Myocyte (in vitro differentiated cells): ENCODE measurements at places on chromosomes 6 and 20. TPM values are rescaled to one million over a fixed set of nuclear protein-coding genes. Genes with fewer than 3 reads are reported as not detected.

MUC22 gene
- not detected in 2 replicates for total RNA-seq

SMOC2 gene
- total RNA-seq, result not detected in 2 replicates

LRRC73 gene
- total RNA-seq, result 1.6 and 2.0 TPM in 2 replicates

PGK2 gene
- total RNA-seq, result not detected in 2 replicates

PRR18 gene
- total RNA-seq, result 0.21 TPM in 1 of 2 replicates, not detected in the other

CYP24A1 gene
- 0.10 and 0.35 TPM in 2 replicates for total RNA-seq

CPXM1 gene
- total RNA-seq, result not detected in 2 replicates

ASIP gene
- not detected in 2 replicates for total RNA-seq

MBOAT1 gene
- total RNA-seq, result 0.16 TPM in 1 of 2 replicates, not detected in the other

- DNase-seq, result no peak
Observed at GRCh38 chr6:34015586-34015985, 130.3 kb downstream of the GRM4 start.

DNA sequence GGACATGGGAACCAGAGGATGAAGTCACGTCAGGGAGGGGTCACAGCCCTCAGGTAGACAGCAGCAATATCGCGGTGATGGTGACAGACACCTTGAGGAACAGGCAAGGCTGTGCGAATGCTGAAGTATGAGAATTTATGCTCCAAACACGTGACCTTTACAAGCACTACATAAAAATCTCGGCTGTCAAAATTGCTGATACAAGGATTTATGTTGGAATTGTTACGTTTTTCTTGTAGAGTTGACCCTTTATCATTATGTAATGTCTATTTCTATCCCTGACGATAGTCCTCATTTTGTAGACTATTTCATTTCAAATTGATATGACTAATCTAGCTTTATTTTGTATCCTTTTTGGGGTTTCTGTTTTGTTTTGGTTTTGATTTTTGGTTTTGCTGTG, 311.1 kb downstream of the C6orf118 start:
- no peak for DNase-seq

DNA sequence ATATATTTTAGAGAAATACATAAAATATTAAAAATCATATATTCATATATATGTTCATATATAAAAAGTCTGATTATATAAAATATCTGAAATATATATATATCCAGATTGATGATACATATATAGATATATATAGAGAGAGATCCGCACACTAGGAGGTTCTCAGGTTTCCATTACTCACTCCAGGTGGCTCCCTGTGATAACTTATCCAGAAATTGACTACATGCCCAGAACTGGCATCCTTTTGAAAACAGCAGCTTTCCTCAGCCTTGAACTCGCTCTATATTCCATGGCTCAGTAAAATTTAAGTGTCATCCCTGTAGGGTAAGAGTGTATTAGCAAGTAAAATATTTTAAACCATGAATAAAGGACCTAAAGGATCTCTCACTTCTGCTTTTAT, 206.8 kb downstream of the TINAG start:
- DNase-seq, result no peak

- DNase-seq, result no peak
Observed at GRCh38 chr6:16305788-16306187, 67.4 kb downstream of the GMPR start.

DNA sequence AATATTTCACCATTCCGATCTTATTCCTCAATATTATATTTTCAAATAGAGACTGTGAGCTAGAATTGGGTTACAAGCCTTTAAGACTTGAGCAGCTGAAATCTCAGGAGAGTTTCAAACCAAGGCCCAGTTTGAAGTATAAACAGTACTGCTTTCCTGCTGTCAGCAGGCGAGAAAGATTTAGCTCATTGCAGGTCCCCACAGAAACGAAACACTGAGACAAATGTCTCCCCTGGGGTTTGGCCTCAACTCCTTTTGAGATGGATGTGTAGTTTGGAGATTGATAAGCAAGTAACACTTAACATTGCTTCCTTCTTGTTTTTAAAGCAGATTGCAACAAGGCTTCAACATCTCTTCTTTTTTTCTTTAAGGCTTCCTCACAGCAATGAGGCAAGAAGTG, 22.4 kb upstream of the GLP1R start:
- DNase-seq, result no peak

GRCh38 chr20:34189572-34190163, 51.6 kb upstream of the ASIP start:
- DNase-seq, result no peak

- DNase-seq, result no peak
Observed at GRCh38 chr6:92114091-92114675, 1305.2 kb downstream of the EPHA7 start.

DNA sequence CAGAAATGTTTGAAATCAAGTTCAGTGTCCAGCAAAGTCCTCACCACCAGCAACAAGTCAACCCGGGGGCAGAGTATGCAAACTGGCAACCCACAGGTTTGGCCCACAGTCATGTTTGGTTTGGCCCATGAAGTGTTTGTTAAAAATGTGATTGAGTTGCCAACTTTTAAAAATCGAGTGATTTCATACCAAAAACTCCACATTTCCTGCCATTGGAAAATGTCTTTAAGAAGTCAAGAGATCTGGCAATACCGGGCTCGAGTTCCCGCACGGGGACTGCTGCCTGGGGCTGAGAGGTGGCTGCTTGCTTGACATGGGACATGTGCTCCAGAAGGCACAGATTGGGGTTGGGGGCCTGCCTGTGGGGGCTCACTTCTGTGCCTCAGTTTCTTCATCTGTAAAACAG, 36.1 kb downstream of the PREX1 start:
- peak; percentile 66 for DNase-seq

DNA sequence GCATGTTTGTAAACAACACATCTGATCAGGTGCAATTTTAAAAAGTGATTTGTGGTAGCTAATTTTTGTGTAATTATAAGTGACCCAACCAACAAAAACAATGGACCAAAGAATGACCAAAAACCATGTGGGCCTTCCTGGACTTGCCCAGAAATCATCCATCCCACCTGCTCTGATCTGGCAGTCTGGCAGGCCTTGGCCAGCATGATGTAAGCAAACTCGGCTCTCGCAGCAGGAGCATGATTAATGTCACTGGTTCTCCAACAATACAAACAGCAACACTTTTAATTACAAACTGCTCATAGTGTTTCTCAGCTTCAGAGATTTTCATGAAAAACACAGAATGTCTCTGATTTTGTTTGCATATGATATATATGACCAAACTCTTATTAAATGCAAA, 16.1 kb downstream of the TP53INP2 start:
- DNase-seq, result peak; percentile 39

DNA sequence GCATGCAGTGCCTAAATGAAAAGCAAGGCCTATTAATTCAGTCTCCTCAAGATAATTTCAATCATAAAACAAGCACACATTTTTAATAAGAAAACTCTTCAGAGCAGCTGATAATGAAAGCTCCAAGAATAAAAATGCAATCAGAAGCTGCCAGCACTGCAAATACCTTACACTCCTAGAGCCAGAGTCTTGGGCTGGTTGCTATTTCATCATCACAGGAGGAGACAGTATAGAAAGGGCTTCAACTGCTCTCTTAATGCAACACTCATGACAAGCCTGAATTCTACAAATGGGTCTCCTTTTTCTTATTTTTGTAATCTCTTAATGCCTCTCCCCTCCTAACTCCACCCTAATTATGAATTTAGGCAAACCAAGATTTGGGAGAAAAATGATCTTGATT, 11.2 kb upstream of the MC3R start:
- DNase-seq, result no peak

GRCh38 chr6:169993861-169994481, 242.5 kb downstream of the ERMARD start:
- DNase-seq, result no peak

DNA sequence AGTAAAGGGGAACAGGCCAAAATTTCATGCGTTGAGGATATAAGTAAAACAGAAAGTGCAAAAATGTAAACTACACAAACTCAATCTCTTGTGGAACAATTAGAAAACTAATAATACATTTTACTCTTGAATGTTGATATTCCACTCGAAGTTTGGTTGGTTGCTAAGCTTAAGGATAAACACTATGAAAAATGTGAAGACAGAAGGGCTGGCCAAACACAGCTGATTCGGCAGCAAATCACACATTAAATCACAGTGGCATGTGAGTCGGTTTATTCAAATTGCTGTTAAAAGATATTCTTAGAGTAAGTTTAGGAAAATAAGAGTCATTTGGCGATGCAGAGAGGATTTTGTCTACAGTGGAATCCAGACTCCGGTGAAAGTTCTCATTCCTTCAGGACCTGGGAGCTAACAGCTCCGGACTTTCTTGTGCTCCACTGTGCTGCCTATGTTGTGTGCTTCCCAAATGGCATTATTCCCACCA, 1.4 kb upstream of the EPM2A start:
- peak; percentile 56 for DNase-seq

DNA sequence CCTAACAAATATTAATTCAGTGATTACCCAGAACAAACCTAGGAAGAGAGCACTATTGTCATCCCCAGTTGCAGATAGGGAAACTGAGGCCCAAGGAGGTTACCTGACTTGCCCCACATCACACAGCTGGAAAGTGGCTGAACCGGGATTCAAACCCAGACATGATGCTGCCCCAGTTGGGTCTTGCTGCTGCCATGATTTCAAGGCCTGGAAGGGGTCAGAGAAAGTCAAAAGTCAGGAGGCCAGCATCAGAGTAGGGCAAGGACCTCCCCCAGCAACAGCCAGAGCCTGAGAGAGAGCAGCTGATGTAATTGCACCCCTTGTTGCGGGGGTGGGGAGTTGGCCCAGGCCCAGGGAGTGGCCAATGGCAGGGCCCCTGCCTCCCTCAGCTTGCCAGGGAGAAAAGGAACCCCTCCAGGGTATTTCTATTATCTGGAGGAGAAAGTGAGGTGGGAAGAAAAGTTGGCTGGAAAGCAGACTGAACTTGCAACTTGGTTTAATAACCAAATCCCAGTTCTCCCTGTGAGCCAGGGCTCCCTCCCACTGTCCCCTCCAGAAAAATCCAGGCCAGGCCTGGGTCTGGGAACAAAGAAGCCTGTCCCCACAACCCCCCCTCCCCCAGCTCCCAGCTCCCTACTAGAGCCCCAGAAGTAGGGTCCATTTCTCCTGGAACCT, 83.6 kb downstream of the MRPL14 start:
- peak; percentile 75 for DNase-seq

DNA sequence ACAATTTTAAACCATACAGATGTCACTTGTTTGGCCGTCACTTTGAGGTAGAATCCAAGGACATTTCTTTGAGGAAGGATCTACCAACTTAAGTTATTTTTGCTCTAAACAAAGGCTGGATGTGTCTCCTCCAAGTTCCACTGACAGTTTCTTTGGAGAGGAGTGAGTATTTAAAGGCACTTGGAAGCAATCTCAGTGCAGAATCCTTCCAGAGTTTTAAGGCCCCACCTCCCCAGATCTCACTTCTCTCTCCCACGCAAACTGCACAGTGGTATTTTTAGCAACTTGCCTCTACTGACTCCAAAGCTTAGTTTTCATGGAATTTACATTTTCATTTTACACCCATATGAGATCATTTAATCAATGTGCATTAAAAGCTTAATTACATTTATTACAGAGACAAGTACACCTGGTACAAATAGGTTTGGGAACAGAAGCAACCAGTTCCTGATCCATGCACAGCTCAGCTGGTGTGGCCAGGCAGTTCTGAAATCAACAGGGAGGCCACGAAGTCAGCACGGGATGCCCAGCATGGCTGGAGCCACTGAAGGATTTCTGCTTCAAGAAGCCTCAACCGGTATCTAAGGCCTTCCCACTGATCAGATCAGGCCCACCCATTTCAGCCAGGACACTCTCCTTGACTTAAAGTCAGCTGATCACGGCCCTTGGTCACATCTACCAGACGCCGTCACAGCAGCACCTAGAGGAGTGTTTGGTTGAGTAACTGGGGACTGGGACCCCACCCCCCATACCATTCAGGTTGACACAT, 109.8 kb downstream of the SYCP2 start:
- DNase-seq, result no peak

DNA sequence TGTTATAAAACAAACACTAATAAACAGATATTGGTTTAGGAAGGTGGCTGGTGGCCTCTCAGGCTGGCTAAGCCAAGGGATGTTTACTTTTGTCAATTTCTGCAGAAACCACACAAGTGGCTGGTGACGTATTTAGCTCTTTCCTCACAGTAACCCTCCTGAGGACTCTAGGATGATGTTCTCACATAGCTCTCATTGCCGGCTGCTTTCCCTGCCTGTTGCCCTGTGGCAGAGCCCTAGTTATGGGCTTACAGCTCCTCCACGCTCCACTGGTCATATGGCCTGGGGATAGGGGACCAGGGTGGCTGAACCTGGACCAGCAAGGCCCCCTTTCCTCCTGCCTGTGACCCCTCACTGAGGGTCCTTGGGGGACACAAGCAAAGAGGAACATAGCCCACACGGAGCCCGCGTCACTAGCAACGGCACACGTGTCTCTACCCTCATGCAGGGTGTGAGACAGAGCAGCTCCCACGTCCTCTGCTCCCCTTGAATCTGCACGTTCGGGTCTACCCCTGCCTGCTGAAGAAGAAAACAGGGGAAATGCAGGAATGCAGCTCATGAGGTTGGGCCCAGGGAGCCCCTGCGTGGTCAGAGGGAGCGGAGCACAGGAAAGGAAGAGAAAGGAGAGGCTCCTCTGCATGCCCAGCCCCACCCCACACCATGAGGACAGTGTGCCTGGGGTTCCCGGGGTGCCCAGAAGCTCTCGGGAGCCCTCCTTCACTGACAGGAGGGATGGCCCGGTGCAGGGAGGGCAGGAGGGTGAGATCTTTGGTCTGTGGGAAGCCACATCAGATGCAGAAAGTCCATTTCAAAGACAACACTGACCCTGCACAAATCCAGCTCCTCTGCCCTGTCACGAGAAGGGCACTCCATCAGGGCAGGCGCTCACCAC, 13.9 kb downstream of the RAMACL start:
- peak; percentile 49 for DNase-seq

GRCh38 chr20:34984756-34985261, 29.1 kb downstream of the MYH7B start:
- peak; percentile 76 for DNase-seq

GRCh38 chr20:36104244-36104643, 50.3 kb upstream of the EPB41L1 start:
- no peak for DNase-seq

- no peak for DNase-seq
Observed at GRCh38 chr6:129493354-129493902, 216.5 kb downstream of the ARHGAP18 start.

DNA sequence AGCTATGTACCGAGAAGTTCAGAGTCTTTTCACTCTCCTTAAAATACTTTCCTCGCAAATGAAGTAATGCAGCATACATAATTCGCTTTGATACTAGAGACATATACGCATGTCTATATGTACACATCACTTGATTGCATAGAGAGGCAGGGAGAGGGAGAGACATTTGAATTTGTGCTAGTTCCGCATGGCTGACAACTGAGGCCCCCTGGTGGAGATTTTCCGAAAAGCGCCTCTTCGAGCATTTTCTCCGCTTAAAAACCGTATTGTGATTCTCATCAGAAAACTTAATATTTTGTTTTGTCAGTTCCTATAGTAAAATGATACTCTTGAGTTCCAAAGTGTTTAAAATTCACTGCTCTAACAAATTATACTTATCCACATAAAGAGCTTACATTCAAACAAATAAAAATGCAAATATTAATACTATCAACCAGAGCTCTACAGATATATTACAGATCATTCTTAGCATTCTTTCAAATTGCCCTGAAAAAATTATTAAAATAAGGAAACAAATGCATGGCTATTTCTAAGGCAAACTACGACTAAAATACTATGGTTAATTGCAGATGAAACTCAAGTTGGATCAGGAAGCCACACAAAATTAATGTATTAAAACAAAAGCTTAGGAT, 637 bp downstream of the MYLK4 start:
- peak; percentile 55 for DNase-seq
